ENCODE measurements at places on chromosomes 1 and 21.

GRCh38 chr1:168246506-168246905 lies 20.7 kb downstream of the SFT2D2 start:
- DNase-seq: no peak

- no peak for DNase-seq
Measured at GRCh38 chr1:168085401-168085872, 51.3 kb downstream of the GPR161 start.

GRCh38 chr1:50038237-50038809 lies 14.6 kb upstream of the AGBL4 start:
- no peak for DNase-seq

DNA sequence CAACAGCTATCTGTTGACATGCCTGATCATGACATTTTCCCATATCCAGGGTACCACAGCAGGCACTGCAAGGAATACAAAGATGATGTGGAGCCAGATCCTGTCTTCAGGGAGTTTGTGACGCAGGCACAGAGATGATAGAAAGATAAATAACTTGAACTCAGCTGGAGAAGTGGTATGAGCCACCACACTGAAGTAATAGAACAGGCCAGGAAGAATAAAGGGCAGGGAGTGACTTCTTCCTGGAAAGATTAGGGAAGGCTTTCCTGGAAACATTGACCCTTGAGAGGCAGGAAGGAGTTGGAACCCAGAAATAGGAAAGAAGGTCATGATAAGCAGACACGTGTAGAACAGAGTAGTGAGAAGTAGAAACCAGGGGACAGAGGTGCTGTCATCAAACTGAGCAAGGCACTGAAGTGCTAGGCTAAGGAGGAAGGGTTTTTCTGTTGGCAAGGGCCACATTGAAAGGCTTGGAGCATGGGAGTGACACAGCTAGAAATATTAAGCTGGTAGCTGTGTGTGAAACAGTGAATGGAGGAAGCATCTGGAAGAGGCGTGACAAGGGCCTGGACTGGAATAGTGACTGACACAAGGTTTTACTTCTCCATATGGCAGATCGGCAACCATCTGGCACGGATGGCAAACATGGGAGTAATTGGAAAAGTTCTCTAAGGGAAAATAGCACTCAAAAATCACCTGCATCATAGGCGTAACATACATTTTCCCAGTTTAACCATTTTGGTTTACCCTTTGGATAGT lies 68.4 kb downstream of the AK5 start:
- DNase-seq: no peak

GRCh38 chr21:35321322-35322200 lies 272.5 kb upstream of the RUNX1 start:
- DNase-seq: no peak

- no peak for DNase-seq
Measured at GRCh38 chr1:2946291-2946690, 75.0 kb upstream of the ACTRT2 start.

DNA sequence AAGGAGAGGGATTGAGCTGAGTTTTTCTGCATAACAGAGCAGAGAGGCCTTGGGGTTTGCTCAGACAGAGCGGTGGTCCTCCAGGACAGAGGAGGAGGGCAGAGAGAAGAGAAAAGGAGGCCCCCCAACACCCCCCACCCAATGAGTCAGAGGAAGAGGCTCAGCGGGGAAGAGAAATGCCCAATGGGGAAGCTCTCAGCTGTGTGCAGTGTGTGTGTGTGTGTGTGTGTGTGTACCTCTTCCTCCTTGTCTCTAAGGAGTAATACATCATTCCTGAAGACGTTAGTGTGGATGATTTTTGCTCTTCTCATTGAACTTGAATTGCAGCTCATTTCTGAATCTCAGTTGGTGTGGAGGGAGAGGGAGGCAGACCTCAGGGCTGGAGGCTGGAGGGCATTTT lies 8.7 kb downstream of the TMPRSS3 start:
- no peak for DNase-seq

GRCh38 chr1:44584167-44584566 lies 90.1 kb downstream of the TMEM53 start:
- no peak for DNase-seq

- no peak for DNase-seq
Measured at GRCh38 chr21:29218749-29219148, 80.0 kb upstream of the BACH1 start.

GRCh38 chr21:38273745-38274542 lies 17.2 kb downstream of the KCNJ15 start:
- DNase-seq: no peak

GRCh38 chr1:5509664-5510452 lies 482.4 kb downstream of the NPHP4 start:
- peak; percentile 29 for DNase-seq

DNA sequence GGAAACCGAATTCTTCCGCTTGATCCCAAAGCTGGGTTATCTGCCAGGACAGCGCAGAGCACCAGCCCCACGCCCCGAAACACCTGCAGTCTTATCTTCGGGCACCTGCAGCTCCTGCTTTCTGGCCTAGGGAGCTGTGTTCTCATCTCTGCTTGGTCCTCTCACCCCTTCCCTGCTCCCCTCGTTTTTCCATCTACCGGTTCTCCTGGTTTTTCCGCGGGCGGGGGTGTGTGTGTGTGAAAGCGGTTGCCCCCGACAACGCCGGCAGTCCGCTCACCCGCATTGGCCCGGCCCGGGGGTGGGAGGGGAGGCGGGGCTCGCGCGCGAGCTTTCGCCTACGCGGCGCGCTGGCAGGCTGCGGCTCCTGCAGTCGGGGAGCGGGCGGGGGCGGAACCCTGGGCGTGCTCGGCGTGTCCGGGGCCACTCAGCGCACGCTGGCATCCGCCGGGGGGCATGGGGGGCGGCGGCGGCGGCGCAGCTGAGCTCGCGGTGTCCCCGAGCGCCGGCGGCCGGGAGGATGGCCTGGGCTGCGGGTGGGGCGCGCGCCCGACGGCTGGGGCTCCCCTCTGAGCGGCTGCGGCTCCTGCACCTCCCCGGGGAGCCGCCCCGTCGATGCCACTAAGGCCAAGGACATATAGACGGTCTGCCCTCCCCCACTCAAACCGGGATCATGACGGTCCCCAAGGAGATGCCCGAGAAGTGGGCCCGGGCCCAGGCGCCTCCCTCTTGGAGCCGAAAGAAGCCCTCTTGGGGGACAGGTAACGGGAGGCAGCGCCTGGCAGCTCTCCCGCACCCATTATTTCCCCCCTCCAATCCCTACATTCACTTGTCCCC lies 3.2 kb downstream of the ATP8B2 start:
- DNase-seq: peak; percentile 80

DNA sequence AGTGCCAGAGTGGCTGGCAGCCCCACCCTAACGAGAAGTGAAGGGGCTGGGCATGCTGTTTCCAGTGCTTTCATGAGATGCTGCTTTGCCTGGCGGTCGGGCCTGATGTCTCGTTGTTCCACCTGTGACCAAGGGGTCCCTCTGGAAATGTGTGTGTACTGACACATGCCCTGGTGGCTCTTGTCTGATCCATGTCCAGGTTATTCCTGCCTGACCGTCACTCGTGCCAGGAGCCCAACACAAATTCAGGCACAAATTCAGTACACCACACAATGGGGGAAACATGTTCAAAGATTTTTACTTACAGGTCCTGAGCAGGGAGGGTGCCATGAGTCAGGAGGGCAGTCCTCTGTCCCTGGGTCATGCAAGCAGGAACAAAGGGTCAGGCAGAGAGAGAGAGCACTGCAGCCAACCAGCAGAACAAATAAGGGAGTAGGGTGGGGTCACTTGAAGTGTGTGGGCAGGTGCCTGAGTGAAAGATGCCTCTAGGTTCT lies 76.3 kb downstream of the ADARB1 start:
- DNase-seq: no peak

DNA sequence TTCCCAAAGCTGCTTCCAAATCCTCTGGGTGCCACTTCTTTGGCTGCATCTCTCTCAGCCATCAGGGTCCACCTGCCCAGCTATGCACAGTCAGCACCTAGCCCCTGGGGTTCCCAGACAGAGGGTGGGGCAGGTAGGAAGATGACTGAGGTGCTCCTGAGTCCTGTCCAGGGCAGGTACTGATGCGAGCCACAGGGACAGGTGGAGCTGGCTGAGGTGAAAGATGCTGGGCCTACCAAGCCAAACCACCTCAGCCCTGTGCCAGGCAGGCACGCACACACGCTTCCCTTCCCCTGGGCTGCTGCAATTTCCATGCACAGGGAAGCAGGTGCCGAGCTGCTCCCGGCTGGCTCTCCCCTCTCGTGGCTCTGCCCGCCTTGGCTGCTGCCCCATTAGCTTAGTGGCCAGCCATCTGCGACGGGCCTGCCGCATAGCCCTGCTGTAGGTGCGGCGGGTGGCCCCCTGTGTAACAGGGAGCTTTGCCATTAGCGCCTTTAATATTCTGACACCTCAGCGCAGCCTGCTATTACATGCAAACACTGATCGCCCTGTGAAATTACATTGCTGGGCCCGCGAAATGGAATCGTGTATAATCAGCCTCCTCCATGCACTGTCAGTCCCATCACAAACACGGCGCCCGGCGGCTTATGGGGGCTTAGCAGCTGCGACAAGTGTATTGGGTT lies 38.9 kb downstream of the DMAP1 start:
- no peak for DNase-seq

DNA sequence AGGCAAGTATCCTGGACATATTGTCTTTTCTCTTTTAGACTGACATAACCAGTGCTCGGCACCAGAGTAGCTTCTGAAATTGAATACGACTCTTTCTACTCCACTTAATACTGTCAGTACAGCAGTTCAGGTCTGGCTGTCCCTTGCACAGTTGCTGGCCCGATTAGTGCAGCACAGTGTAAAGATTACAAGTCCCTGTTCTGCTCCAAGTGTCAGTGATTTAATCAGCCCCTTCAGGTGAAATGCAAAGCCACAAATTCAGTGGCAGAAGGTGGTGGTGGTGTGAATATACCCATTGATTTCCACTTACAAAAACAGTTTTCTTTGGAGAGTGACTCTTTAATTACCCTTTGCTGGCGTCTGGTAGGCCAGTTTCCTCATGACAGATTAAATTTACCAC lies 545.4 kb downstream of the ADGRL2 start:
- no peak for DNase-seq

GRCh38 chr1:165226326-165226725 lies 130.2 kb downstream of the LMX1A start:
- no peak for DNase-seq

DNA sequence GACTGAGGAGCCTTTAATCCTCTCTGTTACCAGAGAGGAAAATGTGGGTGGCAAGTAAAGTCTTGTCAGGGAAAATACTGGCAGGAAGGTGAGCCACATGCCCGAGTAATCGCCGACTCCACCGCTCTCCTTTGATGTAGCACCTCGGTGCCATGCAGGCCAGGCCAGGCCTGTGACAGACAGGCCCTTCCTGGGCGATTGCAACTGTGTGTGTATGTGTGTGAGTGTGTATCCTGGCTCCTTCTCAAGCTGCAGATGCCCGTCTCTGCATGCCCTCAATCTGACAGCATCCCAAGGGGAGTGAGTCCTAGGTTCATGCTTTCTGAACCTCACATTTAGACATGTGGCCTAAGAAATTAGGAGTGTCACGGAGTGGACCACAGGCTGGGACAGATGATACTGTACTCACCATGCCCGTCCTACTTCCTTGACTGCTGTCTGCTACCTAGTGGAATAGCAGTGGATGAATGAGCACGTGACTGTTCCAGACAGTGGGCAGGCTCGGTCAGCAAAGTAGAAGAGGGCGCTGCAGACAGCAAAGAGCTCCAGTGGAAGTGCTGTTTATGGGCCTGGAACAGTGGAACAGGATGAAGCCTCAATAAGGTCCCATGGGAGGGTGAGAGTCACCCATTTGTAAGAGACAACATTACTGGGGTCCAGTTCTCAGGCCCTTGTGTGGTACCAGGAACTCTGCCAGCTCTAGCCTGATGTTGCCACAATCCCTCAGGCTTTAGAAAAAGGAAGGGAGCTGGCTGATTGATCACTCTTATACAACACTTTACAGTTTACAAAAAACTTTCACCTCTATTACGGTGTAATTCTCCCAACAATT lies 25.3 kb downstream of the SERTAD4 start:
- no peak for DNase-seq

DNA sequence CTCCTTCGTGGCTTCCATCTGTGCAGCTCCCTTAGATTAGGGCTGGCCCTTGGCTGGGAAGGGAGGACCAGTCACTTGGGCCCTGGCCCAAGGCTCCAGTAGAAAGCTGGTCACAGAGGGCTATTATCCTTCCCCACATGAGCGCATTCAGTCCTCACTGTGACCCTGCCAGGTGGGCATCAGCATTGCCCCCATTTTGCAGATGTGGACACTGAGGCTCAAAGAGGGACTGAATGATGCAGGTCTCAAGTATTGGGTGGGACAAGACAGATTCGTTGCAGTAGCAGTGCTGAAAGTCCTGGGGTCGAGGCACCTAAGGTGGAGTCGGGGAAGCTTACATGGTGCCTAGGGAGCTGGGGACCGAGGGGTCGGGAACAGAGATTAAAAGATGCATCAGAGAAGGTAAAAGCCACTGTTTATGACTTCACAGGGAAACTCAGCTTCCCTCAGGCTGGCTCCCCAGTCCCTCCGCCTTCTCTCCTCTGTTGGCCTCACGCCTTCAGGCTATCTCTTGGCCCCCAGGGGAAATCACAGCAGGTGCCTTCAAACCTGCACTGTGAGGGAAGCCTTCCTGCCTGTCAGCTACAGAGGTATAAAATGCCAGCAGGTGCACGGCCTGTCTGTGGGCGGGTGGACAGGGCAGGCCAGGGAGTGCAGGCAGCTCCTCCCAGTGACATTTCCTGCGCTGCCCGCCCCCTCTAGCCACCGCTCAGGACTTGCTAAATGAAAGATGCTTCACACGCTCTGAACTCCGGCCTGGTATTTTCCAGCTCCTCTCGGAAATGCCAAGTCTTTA lies 178.4 kb downstream of the GRIK3 start:
- no peak for DNase-seq

DNA sequence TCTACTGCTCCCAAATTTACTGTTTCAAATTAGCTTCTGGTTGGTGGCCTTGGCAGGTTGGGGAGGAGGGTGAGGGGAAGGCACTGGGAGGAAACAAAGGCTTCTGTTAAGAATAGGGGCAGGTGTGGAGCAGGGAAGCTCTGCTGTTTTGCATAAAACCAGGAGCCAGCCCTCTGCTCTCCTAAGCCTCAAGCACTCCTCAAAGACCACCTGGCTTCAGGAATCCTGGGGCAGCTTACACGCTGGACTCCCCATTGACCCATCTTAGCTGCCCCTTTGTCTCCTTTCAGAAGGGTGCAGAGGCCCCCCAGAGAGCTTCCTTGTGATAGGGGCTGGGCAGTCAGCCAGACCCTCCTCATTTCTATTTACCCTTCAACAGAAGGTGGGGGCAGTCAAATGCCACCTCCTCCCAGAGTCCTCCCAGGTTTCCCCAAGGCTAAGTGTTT lies 11.5 kb upstream of the DHRS3 start:
- no peak for DNase-seq

DNA sequence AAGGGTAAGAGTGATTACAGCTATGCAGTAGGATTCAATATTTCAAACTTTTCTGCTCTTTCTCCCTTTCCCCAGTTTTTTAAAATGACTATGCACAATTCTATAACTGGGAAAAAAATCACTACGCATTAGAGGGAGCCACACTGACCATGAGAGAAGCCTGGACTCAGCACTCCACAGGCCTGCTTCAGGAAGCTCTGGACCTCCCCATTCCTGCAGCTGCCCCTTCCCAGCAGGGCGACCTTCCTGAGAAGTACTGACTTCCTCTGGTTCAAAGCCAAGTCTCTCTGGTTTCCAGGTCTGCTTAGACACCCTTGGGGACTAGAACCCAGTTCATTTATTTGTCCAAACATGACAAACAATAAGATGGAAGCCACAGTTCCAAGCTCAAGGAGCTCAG lies 42.0 kb upstream of the CLSTN1 start:
- DNase-seq: no peak

- no peak for DNase-seq
Measured at GRCh38 chr1:22531251-22531650, 32.0 kb upstream of the EPHA8 start.

- peak; percentile 20 for DNase-seq
Measured at GRCh38 chr21:27362249-27362648, 395.4 kb upstream of the ADAMTS5 start.

- no peak for DNase-seq
Measured at GRCh38 chr1:24327486-24327885, 8.3 kb downstream of the GRHL3 start.

Data from EL (cell line).